Stimulated activated CD8-positive, alpha-beta memory T cell treated with anti-CD3 and anti-CD28 coated beads, Interleukin-15, amount 100 ng/mL, for 24 hours (primary cell): ENCODE measurements at places on chromosomes 6 and 20.

GRCh38 chr6:11795403-11795802 is 16.8 kb upstream of the ADTRP start:
- no peak for DNase-seq

DNA sequence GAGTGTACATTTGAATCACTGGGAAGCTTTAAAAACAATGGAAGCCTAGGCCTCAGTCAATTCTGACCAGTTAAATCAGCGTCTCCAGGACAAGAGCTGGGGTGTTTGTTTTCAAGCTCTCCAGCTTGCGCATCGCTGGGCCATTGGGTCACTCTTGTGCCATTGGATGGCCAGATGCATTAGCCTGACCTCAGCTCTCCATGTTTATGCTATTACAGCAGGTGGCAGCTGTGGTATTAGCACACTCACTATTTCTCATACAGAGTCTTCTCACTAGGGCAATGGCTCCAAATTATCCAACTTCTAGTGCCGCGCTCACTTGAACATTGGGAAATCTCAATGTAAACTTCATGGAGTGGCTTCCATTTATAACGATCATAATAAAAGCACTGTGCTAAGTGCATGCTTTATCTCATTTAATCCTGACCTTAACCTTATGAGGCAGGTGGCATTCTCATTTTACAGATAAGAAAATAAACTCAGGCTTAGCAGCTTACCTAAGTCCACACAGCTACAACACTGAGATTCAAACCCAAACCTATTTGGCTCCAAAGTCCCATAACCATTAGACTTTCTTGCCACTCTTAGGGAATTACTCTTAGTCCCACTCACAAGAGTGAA is 108.8 kb downstream of the PPP1R14C start:
- DNase-seq, result no peak

DNA sequence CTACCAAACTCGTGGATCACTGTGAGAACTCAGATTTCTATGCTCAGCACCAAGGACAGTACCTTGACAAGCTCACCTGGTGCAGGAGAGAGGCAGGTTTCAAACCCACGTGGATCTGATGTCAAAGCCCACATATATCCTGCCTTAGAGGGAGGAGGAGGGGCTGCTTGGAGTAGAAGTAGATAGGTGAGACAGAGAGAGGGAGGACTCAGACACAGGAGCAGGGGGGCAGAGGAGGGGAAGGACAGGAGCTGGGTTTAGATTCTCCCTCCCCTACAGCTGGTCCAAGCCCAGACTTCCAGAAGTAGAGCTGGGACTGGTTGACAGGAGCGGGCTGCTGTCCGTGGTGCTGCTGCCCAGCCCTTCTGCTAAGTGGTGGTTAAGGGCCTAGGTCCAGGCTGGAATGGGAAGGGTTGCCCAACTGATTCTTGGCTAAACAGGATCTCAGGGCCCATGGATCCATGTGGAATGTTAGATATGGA is 77.5 kb downstream of the CDH22 start:
- DNase-seq, result no peak

- no peak for DNase-seq
Observed at GRCh38 chr20:53080969-53081871, 109.1 kb downstream of the TSHZ2 start.

DNA sequence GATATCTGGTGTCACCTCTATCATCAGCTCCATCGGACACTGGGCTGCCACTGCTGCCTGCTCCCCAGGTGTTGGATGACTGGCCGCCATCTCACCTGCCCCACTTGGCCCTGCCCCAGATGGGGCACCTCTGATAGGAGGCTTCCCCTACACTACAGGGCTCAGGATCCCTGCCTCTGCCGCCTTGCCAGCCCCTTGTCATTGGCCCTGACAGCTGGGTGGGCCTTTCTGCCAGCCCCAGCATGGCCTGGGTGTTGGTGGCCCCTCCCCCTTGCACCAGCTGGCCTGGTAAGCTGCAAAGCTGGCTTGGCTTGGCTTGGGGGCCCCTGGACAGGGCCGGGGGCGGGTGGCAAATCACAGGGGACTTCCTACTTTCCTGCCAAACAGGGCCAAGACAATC is 10.6 kb downstream of the PACSIN1 start:
- DNase-seq, result no peak

DNA sequence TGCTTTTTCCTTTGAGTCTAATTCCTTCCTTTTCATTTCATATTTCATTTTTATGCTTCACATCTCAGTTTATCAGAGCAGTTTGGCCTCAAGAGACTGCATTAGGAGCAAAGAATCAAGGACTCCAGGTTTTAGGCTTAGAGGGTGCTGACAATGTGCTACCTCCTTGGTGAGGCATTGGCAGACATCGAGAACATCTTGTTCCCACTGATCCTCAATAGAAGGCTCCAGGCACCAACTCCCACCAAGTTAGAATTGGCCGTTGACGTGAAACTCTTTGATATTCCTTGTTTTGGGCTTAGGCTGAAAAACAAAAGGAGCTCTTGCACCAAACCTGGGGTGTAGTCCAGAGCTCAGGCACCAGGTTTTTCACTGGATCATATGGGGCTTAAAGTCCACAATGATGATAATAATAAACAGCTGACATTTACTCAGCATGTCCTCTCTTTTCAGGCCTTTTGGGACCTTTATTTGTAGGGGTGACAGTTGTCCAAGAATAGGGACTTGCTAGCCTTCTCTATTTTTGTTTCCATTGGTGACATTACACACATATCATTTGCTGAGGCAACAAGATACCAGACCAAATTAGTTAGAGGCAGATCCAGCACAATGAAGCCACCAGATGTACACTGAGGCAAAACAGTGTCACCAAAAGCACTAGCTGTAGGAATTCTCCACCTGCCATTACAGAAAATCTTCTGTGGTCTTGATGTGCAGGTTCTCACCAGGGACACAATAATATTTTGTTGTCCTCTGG is 81.0 kb upstream of the ENPP5 start:
- no peak for DNase-seq

GRCh38 chr6:161536224-161536630 is 262.4 kb upstream of the AGPAT4 start:
- DNase-seq, result no peak

DNA sequence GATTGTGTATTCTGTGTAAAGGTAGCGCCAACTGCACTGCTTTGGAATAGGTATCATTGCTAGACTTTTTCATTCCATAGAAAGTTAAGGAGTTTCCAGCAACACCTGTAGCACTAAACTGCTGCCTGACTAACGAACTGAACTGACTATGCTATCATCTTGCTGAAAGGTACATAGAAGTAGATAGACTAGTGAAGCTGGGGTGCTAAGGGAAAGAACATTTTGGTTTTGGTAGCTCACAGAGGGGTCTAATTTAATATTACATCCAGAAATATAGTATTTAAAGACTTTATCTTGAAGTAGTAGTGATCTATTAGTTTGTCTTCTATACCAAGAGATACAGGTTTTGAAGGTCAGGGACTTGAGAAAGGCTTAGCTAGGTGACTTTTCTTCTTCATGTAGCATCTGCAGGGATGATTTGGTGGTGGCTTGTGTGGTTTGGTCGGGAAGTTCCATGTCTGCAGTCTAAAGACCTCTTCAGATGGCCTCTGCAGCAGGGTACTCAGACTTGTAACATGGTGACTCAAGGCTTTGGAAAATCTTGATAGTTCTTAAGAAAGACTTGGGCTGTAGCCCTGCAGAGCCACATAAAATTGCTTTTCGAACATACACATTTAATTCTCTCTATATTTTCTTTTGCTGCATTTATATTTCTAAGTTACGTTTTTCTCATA is 10.2 kb downstream of the SENP6 start:
- no peak for DNase-seq

GRCh38 chr20:37932919-37933318 is 30.0 kb downstream of the VSTM2L start:
- no peak for DNase-seq

DNA sequence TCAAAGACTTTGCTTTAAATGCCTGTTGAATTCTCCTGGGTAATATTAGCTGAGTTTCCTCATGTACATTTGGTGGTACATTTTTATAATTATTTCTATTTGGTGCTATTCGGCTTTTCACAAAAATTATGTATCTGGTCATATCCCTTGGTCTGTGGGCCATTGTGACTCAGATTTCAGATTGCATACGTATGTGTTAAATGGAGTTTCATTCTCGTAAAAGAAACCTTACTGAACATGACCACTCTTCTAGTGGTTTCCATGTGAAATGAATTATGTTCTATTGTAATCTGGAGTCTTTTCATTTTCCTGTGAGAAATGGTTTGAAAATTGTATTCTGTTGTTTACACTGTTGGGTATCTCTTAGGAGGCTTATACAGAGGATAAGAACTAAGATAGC is 386.2 kb upstream of the FLRT3 start:
- no peak for DNase-seq

GRCh38 chr6:3176562-3177355 is 19.4 kb upstream of the TUBB2A start:
- no peak for DNase-seq

- DNase-seq, result no peak
Observed at GRCh38 chr20:51890003-51890402, 87.7 kb upstream of the SALL4 start.

GRCh38 chr6:16539086-16539931 is 222.0 kb downstream of the ATXN1 start:
- no peak for DNase-seq

GRCh38 chr6:44064089-44064947 is 62.9 kb downstream of the MRPL14 start:
- DNase-seq, result no peak

- DNase-seq, result no peak
Observed at GRCh38 chr6:147970970-147971369, 371.7 kb upstream of the SASH1 start.

GRCh38 chr20:63767456-63767855 is 27.9 kb downstream of the SLC2A4RG start:
- no peak for DNase-seq

DNA sequence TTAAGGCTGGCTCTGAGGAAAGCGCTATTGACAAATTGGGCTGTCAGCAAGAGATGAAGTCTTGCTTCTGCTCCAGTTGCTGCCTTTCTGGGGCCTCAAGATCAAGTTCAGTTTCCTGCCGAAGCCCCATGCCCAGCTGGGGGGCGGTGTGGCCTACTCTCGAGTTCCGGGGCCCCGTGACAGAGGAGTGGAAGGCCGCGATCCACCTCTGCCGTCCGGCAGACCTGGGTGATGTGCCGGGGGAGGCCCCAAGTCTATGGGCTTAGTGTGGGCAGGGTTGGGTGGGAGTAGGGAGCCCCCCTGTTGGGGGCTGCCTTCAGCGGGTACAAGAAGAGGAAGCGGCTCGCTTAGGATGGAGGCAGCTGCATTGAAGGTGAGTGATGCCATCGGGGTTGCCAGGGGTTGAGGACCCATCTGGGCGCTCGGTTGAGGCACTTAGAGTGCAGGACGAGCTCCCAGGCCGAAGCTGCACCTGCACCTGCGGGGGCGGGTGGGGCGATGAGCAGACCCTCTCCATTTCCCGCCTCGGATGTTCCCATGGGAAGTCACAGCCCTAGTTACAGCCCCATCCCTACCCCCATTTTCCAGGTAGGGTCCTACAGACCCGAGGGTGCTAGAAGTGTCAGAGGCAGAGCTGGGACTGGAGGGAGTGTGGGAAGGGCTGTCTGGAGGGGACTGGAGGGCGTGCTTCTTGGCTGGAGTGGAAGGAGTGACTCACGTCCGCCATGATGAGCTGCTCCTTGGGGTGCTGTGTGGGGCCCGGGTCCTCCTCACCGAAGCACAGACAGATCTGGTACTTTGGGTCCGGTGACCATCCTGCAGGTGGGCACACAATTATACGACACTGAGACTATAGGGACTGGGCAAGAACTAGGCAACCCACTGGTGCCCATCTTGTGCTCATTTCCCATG is 2.9 kb upstream of the FOXS1 start:
- DNase-seq, result no peak

- DNase-seq, result no peak
Observed at GRCh38 chr6:39882531-39882899, 51.7 kb downstream of the MOCS1 start.
